ENCODE measurements at places on chromosomes 16 and 17. TPM values are rescaled to one million over a fixed set of nuclear protein-coding genes. Genes with fewer than 3 reads are reported as not detected.

GRCh38 chr17:2125013-2125535 is 70.2 kb downstream of the HIC1 start:
- H3K27me3 ChIP-seq: no peaks in the 10 kb centered on the region
- H3K4me3 ChIP-seq: no peak overlapping the region
- no peaks in the 10 kb centered on the region for H3K36me3 ChIP-seq
- no peak overlapping the region for H3K27ac ChIP-seq
- H3K4me1 ChIP-seq: peaks cover 19% of the 10 kb centered on the region

GRCh38 chr17:4317610-4318009 is 48.9 kb downstream of the UBE2G1 start:
- no peak overlapping the region for H3K27ac ChIP-seq
- H3K4me1 ChIP-seq: peaks cover 34% of the 10 kb centered on the region
- no peak overlapping the region for H3K4me3 ChIP-seq
- DNase-seq: no peak

GRCh38 chr17:69552986-69553667 is 138.6 kb downstream of the MAP2K6 start:
- H3K4me1 ChIP-seq: no peaks in the 10 kb centered on the region
- H3K36me3 ChIP-seq: no peaks in the 10 kb centered on the region

DNA sequence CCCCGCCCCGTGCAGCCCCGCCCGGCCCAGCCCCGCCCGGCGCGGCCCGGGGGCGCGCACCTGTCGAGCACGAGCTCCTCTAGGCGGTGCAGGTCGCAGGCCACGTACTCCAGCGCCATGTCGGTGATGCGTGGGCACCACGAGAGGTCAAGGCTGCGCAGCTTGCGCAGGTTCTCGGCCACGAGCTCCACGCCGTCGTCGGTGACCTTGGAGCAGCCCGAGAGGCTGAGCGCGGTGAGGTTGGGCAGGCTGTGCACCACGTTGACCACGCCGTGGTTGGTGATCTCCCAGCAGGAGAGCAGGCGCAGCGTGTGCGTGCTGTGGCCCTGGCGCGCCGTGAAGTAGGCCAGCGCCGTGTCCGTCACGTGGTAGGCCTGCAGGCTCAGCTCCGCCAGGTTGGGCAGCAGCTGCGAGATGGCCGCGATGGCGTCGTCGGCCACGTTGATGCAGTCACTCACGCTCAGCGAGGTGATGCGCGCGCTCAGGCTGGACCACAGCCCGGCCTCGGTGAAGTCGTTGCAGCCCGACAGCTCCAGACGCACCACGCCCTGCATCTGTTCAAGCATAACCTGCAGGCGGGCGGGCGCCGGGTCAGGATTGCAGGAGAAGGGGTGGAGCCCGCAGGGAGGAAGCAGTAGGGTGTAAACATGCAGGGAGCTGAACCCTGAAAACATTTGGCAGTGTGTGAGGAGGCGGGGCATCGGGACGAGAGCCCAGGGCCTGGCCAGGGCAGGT is 5.3 kb upstream of the WDR24 start:
- no peak overlapping the region for H3K27ac ChIP-seq
- DNase-seq: peak; percentile 75
- peak overlapping the region; percentile 58 for H3K4me3 ChIP-seq
- no peaks in the 10 kb centered on the region for H3K36me3 ChIP-seq
- H3K4me1 ChIP-seq: peaks cover 42% of the 10 kb centered on the region

GRCh38 chr17:46082257-46082656 is 83.2 kb downstream of the STH start:
- H3K27me3 ChIP-seq: no peaks in the 10 kb centered on the region
- peaks cover 17% of the 10 kb centered on the region for H3K4me1 ChIP-seq
- H3K4me3 ChIP-seq: no peak overlapping the region
- peaks cover 6% of the 10 kb centered on the region for H3K36me3 ChIP-seq

OTOA gene
- 0.11 TPM for total RNA-seq

DNA sequence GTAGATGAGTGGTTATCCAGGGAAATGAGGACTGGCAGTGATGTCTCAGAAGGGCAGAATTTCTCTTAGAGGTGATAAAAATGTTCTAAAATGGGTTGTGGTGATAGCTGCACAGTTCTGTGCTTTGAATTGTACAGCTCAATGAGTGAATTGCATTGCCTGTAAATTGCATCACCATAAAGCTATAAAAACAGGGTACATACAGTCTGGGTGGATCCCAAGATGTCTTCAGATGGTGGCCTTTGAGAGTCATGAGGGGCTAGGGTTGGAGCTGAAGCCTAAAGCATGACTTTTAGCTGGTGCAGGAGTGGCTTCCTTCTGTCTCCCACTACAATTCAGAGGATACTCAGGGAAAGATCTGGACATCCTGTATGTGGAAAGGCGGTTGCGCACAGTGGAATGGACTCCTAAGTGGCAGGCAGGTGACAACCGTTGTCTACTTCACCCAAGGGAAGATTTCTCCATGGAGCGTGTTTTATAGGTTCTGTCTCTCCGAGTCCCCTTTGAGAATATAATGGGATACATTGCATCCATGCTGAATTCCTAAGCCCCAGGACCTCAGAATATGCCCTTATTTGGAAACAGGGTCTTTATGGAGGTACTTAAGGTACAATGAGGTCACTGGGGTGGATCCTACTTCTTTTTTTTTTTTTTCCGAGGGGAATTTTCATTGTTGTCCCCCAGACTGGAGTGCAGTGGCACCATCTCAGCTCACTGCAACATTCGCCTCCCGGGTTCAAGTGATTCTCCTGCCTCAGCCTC is 1.6 kb upstream of the IL32 start:
- peak overlapping the region; percentile 98 for H3K27ac ChIP-seq
- no peak overlapping the region for H3K4me3 ChIP-seq
- peaks cover 68% of the 10 kb centered on the region for H3K4me1 ChIP-seq
- no peaks in the 10 kb centered on the region for H3K27me3 ChIP-seq
- DNase-seq: no peak

DNA sequence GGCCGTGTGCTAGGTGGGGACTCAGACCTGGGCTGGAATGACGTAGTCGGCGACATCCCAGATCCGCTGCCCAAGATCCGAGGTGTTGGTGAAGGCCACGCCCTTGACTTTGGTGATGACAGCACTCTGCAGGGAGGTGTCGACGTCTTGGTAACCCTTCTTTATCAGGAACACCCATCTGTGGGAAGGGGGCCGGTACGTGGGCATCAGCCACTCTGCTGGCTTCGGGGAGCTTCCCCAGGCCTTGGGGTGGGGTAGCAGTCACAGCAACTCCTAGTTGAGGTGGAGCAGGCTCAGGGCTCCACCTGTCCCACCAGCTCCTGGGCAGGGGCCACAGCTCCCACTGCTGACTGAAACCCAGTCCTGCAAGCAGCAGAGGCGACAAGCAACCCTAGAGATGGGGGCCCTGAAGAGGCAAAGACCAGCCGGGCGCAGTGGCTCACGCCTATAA is 4.3 kb downstream of the P2RX5 start:
- H3K27ac ChIP-seq: no peak overlapping the region
- H3K27me3 ChIP-seq: no peaks in the 10 kb centered on the region
- no peak for DNase-seq
- no peak overlapping the region for H3K4me3 ChIP-seq
- peaks cover 19% of the 10 kb centered on the region for H3K4me1 ChIP-seq

- DNase-seq: peak; percentile 76
- H3K27me3 ChIP-seq: no peaks in the 10 kb centered on the region
- peak overlapping the region; percentile 85 for H3K27ac ChIP-seq
- no peaks in the 10 kb centered on the region for H3K36me3 ChIP-seq
Measured at GRCh38 chr17:21125862-21126261, 902 bp upstream of the DHRS7B start.

GRCh38 chr17:2140683-2141082 is 85.8 kb downstream of the HIC1 start:
- peaks cover 17% of the 10 kb centered on the region for H3K4me1 ChIP-seq
- peaks cover 4% of the 10 kb centered on the region for H3K36me3 ChIP-seq
- no peak for DNase-seq
- no peak overlapping the region for H3K4me3 ChIP-seq
- H3K27ac ChIP-seq: no peak overlapping the region
- H3K27me3 ChIP-seq: no peaks in the 10 kb centered on the region

TBX4 gene
- total RNA-seq: not detected

- no peak for DNase-seq
- H3K27me3 ChIP-seq: no peaks in the 10 kb centered on the region
- no peaks in the 10 kb centered on the region for H3K36me3 ChIP-seq
- H3K4me3 ChIP-seq: no peak overlapping the region
Measured at GRCh38 chr17:68497885-68498319, 14.3 kb upstream of the PRKAR1A start.

DNA sequence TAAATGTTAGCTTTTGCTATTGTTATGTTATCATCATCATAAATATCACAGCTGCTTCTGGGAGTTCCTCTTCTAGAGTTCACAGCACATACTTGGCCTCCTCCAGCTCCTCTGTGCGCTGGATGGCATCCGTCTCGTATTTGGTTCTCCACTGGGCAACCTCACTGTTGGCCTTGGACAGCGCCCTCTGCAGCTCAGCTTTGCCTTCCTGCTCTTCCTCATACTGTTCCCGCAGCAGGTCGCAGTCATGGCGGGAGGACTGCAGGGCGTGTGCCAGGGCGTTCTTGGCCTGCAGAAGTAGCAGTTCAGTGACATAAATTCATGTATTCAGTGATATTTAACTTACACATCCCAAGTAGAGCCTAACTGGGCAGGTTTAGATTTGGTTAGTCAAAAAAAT is 23.4 kb downstream of the MYH8 start:
- no peak overlapping the region for H3K4me3 ChIP-seq
- no peaks in the 10 kb centered on the region for H3K4me1 ChIP-seq
- H3K36me3 ChIP-seq: no peaks in the 10 kb centered on the region
- no peaks in the 10 kb centered on the region for H3K27me3 ChIP-seq
- no peak for DNase-seq
- H3K27ac ChIP-seq: no peak overlapping the region

DNA sequence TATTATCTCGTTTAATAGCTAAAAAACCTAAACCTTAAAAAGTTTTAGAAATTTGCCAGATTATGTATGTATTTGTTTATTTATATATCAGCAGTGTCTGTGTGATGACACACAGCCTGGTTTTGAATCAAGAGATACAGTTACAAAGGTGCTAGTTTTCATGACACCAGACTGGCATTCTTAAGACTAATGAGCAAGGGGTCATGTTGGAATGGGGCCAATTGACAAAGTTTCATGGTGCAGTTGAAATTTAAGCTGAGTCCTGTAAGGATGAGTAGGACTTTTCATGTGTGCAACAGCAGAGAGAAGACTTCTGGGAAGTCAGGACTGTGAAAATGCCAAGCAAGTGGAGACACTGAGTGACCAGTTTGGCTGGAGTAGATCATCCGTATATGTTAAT is 3.2 kb upstream of the KRT10 start:
- no peaks in the 10 kb centered on the region for H3K4me1 ChIP-seq
- H3K4me3 ChIP-seq: no peak overlapping the region
- no peaks in the 10 kb centered on the region for H3K36me3 ChIP-seq
- no peaks in the 10 kb centered on the region for H3K27me3 ChIP-seq
- no peak for DNase-seq

DNA sequence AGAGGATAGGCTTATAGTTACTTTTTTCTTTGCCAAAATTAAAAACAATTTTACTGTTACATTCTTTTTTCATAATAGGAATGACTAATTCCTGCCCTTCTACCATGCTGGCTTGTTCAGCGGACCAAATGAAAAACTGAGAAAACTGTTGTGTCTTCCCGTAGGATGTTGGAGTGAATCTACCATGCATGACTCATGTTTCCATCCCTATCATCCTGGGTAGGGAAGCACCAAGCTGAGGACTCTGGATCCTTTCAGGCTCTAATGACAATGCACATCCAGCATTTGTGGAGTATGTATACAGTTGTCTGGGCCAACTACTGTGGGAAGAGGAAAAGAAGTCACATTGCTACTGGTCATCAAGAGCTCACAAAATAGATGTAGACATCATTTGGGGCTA is 41.1 kb upstream of the DHX8 start:
- no peak overlapping the region for H3K27ac ChIP-seq
- DNase-seq: no peak
- no peaks in the 10 kb centered on the region for H3K27me3 ChIP-seq
- H3K36me3 ChIP-seq: no peaks in the 10 kb centered on the region
- no peaks in the 10 kb centered on the region for H3K4me1 ChIP-seq

SMIM5 gene
- total RNA-seq: not detected

SPHK1 gene
- 0.70 TPM for total RNA-seq

DNA sequence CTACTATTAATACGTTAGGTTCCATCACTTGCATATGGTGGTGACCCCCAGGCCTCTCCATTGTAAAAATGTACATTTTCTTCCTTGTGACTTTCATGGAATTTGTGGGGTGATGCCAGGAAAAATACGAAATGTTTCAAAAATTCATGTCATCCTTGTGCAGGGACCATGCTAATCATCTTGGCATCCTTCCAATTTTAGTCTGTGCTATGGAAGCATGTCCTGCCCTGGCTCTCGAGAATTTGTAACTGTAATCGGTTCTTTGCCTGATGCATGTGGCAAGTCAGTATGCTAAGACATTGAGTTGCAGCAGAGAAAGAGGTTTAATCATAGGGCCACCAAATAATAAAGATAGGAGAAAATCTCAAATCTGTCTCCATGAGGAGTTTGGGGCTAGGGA is 14.3 kb upstream of the GINS3 start:
- no peak overlapping the region for H3K27ac ChIP-seq
- no peak overlapping the region for H3K4me3 ChIP-seq
- H3K36me3 ChIP-seq: no peaks in the 10 kb centered on the region
- no peaks in the 10 kb centered on the region for H3K4me1 ChIP-seq
- DNase-seq: no peak
- H3K27me3 ChIP-seq: peaks cover 2% of the 10 kb centered on the region

ITGAE gene
- 17.2 TPM for total RNA-seq

DNA sequence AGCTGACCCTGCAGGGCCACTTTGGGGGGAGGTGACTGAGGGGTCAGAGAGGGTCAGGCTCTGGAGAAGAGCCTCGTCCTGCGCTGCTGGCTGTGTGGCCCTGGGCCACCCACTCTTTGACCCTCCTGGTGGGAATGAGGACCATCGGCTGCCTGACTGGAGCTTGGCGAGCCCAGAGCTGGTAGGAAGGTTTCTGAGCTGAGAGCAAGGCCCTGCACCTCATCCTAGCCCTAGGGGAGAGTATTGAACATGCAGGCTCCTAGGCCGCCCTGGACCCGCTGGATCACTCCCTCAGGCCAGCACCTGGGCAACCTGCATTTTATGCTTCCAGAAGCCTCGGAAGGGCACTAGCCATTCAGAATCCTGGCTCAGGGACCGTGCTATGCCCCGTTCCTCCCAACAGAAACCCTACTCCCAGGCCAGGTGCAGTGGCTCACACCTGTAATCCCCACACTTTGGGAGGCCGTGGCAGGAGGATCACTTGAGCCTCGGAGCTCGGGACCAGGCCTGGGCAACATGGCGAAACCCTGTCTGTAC is 14.5 kb downstream of the MAP2K3 start:
- peaks cover 58% of the 10 kb centered on the region for H3K36me3 ChIP-seq
- no peak overlapping the region for H3K27ac ChIP-seq
- H3K27me3 ChIP-seq: no peaks in the 10 kb centered on the region
- peaks cover 9% of the 10 kb centered on the region for H3K4me1 ChIP-seq
- no peak for DNase-seq
- H3K4me3 ChIP-seq: no peak overlapping the region

SEZ6L2 gene
- total RNA-seq: not detected

ITGB4 gene
- 0.67 TPM for total RNA-seq
